ENCODE measurements at places on chromosomes 2 and 18.

DNA sequence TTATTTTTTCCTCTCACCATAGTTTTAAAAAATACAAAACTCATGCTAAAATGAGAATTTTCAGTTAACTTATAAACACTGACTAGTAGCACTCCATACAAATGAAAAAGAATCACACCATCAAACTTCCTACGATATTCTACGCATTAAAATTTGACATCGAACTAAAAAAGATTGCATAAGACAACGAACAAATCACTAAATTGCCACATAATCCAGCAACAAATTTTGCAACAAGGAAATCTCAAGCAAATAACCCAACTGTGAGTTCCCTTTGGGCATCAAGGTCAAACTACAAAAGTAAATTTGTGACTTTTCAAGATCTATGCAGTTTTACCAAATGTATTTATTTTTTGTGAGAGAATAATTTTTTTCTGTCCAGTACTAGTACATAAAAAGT, 1.5 kb downstream of the MAP3K2 start:
- DNase-seq, result no peak

GRCh38 chr2:232376260-232376659, 2.3 kb upstream of the ALPP start:
- no peak for DNase-seq

GRCh38 chr2:176189681-176190641, 1.5 kb downstream of the HOXD1 start:
- DNase-seq, result no peak

DNA sequence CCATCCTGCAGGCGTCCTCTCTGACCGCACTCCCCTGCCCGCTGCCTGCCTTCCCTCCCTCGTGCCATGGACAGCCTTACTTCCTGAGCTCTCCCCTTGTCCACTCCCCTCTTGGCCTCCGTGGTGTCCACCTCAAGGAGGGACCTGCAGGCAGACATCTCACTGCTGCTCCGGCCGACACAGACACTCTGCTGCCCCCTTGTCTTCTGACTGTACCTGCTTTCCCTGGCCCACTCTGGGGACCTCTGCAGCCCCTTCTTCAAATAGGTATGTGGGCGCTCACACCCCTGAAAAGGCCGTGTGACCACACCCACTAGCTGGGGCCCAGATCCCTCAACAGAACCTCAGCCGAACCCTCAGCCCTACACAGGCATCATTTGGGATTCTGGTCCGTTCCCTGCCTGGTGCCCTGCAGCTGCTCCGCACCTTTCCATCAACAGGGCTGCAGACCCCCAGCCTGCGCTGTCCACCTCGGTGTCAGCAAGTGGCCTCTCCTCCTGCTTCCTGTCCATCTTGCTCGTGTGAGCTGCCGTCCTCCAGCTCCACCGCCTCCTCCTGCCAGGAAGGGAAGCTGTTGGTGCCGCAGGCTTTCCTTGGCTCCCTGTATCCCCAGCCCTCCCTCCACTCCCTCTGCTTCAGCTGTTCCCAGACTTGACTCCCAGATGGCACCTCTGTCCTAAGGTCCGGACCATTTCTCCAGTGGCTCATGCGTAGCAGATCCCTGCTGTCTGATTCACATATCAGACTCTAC, 94.1 kb downstream of the KLHL29 start:
- DNase-seq, result no peak
